H1 (cell line): ENCODE measurements at places on chromosomes 16 and 17. TPM values are rescaled to one million over a fixed set of nuclear protein-coding genes. Genes with fewer than 3 reads are reported as not detected.

The CLEC18B gene
- 0.59 TPM in 1 of 2 replicates, not detected in the other for total RNA-seq

GRCh38 chr16:55398762-55399161, 74.8 kb downstream of the IRX6 start:
- H3K4me1 ChIP-seq, result no peaks in the 10 kb centered on the region

GRCh38 chr16:57128771-57129389, 36.5 kb downstream of the CPNE2 start:
- H3K27me3 ChIP-seq, result no peaks in the 10 kb centered on the region
- no peak overlapping the region for H3K27ac ChIP-seq
- DNase-seq, result no peak
- no peaks in the 10 kb centered on the region for H3K36me3 ChIP-seq
- no peak overlapping the region for H3K4me3 ChIP-seq
- no peaks in the 10 kb centered on the region; the same call in 1 of the 2 replicates for H3K4me1 ChIP-seq

The MAPT gene
- 1.7 and 2.4 TPM in 2 replicates for total RNA-seq

DNA sequence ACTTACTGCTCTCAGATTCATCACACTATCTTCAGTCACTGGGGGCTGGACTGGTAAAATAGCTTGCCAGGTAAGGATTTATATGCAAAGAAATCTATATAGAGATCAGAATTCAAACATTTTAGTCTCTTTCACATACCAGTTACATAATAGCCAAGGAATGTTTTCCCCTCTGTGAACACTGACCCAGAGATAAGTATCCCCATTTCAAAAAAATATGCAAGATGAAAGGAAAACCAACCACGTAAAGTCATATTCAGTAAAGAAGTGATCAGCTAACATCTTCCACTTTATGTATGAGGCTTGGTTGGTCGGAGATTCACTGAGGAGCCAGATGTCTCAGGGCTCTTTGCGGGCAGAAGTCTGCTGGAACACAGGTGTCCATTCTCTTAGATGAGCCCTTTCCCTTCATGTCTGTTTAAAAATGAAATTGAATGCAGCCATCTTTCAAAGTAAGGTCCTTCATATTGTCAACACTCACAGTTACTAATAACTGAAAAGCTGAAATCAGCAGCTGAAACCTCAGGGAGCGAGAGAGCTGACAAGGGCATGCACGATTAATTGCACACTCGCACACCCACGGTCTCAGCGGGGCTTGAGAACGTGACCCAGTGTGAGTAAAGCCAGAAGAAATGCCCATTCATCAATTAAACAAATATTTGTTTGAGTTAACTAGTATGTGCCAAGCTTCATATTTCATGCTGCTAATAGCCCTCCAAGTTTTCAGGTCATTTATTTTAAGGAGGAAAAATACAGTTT, 161.2 kb downstream of the MRTFB start:
- H3K4me1 ChIP-seq, result no peaks in the 10 kb centered on the region
- H3K36me3 ChIP-seq, result 0 out of 2 replicates have a peak, but pooled peaks cover 2% of the 10 kb centered on the region
- DNase-seq, result no peak
- H3K4me3 ChIP-seq, result no peak overlapping the region

DNA sequence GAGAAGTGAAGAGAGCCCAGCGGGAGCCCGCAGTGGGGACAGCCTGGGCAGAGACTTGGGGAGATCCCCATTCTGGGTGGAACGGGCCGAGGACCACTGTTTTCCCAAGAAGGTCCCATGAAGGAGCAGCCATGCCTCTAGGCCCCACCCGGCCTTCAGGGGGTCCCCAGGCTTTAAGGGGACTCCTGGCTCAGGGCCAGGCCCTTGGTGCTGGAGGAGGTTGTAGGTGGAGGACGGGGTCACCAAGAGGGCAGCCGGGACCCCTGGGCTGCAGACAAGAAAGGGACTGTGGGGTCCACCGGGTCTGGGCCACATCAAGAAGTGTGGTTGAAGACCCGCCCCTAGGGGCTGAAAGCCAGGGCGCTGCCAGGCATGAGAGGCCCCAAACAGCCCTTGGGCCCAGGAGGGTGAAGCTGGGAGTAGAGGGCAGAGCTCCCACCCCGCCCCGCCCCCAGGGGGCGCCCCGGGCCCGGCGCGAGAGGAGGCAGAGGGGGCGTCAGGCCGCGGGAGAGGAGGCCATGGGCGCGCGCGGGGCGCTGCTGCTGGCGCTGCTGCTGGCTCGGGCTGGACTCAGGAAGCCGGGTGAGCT, at the start of gene PRSS21:
PRSS21 (plus strand) TSS at position 487 of the 589 bp plus-strand sequence; CDS start at position 519, 32 bp downstream.
- H3K4me1 ChIP-seq, result 0 out of 2 replicates have a peak, but pooled peaks cover 2% of the 10 kb centered on the region
- H3K4me3 ChIP-seq, result no peak within 1 kb of the TSS
- no peak for DNase-seq
- H3K27ac ChIP-seq, result no peak within 1 kb of the TSS
